Stimulated activated CD4-positive, alpha-beta T cell treated with anti-CD3 and anti-CD28 coated beads, Interleukin-1b, Interleukin-23, amount 100 ng/mL, for 48 hours (primary cell): ENCODE measurements at places on chromosomes 6 and 20.

- DNase-seq: no peak
Observed at GRCh38 chr20:45949542-45950329, 15.3 kb downstream of the PCIF1 start.

DNA sequence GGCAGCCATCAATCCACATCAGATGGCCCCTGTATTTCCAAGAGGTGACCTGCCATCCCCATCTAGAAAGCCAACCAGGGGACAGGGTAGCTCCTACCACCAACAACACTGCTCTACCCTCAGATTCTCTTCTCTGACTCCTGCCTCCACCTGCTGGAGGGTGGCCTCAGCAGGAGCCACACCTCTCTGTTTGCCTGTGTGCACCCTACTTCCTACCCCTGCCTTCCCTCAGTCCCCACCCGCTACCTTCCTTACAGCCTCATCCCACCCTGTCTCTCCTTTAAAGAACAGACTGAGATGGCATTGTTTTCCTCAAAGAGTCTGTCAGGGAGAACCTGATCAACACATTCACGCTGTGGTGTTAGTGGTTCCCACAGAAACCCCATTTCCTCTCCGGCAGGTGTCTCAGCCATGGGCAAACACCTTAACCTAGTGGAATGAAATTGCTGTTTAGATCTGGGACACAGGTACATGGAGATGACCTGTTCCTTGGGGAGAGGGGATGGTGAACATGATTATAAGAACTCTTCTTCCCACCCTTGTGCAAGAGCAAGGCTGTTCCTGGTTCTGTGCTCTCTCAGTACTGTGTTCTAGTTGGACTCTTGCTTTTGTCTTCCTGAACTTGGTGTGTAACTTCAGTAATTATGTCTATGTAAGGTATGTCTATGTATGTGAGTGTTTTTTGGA, 1.8 kb downstream of the ENTPD6 start:
- no peak for DNase-seq

- no peak for DNase-seq
Observed at GRCh38 chr6:100595456-100595855, 130.7 kb upstream of the SIM1 start.

- no peak for DNase-seq
Observed at GRCh38 chr6:127289934-127290333, 23.3 kb downstream of the RNF146 start.

- no peak for DNase-seq
Observed at GRCh38 chr20:31872406-31872805, 2.0 kb downstream of the TTLL9 start.

- DNase-seq: no peak
Observed at GRCh38 chr6:52183131-52183713, 3.0 kb upstream of the IL17A start.

DNA sequence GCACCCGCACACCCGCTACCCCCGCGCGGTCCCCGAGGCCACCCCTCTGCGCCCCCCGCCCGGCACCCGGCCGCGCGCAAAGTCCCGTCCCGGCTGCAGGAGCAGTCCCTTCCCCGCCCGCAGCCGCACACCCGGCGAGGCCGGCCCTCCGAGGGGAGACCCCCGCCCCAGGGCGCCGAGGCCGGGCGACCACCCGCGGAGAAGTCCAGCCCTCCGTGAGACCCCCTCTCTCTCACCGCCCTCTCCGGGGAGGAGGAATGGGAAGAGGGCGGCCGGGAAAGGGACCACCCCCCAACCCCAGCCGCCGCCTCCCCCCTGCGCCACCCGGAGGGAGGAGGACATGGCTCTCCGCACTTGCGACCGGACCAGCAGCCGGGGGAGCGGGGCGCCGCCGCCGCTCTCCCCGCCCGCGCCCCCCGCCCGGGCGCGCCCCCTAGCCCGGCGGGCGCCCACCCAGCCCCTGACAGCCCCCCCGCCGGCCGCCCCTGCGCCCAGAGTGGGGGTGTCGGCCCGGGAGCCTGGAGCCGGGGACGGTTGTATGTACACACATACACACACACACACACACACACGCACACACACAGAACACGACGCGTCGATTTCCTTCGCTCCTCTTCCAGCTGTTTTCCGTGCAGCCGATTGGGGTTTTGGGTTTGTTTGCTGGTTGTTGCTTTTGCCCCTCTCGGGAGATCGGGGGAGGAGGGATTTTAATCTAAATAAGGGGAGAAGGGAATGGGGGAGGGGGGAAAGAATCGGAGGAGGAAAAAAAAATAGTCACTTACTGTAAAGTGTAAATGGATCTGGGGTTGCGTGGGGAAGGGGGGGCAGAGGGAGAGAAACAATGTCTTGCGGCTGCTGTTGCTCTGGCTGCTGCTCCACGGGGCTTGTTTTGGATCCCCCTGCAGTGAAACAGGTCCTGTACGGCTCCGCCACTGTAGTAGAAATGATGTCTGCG, at the start of gene ATXN1:
TSS of gene ATXN1 (minus strand) at position 945 of the 955 bp plus-strand sequence.
- DNase-seq: peak; percentile 17

- no peak for DNase-seq
Observed at GRCh38 chr6:2103765-2104523, 141.5 kb downstream of the GMDS start.

DNA sequence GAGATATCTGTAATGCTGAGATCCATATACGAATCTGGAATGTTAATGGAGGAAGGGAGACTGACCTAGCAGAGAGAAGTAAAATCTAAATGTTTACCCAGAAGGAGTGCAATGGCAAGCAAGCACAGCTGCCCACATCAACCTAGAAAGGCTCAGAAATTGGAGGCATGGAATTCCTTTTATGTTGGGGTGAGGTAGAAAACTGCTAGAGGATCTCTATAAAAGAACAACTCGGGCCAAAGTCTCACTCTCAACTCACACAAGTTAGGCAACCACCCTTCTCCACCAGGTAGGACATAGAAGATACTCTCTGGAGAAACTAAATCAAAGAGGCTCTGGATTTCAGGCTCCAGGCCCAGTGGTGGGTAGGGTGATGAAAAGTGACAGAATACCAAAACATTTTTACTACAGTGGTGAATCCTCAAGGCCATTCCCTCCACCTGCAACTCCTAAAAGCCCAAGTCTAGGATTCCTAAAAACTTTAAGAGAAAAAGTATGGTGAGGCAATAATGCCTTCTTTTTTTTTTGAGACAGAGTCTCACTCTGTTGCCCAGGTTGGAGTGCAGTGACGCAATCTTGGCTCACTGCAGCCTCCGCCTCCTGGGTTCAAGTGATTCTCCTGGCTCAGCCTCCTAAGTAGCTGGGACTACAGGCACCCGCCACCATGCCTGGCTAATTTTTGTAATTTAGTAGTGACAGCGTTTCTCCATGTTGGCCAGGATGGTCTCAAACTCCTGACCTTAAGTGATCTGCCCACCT, 9.5 kb upstream of the ADGRG6 start:
- DNase-seq: no peak

DNA sequence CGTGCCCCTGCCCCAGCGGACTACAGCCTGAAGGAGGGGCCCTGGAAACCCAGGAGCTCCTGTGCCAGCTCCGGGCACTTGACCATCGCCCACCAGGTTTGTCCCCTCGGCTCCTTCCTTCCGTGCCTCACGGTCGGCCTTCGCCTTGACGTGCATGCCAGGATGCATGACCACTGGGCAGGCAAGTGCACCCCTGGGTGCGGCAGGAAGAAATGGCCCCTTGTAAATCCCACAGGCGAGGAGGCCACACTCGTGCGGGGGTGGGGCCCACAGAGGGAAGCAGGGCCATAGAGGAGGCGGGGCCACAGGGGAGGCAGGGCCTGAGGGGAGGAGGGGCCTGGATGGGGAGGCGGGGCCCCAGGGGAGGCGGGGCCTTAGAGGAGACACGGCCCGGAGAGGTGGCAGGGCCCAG, 81.7 kb downstream of the YTHDF1 start:
- peak; percentile 29 for DNase-seq

GRCh38 chr6:97077380-97077779, 152.9 kb downstream of the KLHL32 start:
- DNase-seq: no peak

DNA sequence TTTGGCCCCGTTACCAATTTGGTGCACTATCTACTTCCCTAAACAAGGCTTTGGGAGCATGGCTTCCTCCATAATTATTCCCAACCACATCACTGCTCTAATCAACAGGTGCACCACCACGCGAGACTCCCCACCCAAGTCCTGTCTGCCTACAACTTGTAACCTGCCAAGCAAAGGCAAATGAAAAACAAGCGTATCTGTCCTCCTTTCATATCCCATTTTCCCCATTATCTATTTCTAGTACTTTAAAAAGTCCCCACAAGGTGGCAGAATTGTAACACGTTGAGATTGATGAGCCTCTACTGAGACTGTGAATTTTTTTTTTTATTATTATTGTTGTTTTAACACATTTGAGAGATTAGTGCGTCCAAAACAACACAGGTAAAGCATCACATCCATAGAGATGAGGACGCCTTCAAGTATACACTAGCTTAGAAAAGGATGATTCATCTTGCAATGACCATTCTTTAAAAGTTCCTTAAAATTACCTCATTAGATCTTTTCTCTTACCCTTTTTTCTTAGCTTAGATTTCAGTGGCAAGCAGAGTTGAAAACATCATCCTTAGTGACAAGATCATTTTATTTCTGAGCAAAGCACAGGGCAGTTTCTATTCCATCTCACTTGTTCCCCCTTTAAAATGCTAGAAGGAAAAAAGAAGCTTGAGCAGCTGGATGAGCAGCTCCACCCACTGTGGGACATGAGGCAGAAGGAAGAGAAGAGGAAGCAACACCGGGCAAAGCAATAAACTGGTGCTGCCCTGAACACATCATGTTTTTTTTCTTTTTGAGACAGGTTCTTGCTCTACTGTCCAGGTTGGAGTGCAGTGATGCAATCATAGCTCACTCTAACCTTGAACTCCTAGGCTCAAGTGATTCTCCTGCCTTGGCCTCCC, 210.8 kb downstream of the ARHGAP18 start:
- DNase-seq: no peak

GRCh38 chr6:169189182-169189581, 64.5 kb downstream of the THBS2 start:
- no peak for DNase-seq

GRCh38 chr6:136886091-136886490, 36.0 kb upstream of the SLC35D3 start:
- DNase-seq: no peak

GRCh38 chr20:51661609-51662178, 106.5 kb downstream of the ATP9A start:
- DNase-seq: peak; percentile 73

DNA sequence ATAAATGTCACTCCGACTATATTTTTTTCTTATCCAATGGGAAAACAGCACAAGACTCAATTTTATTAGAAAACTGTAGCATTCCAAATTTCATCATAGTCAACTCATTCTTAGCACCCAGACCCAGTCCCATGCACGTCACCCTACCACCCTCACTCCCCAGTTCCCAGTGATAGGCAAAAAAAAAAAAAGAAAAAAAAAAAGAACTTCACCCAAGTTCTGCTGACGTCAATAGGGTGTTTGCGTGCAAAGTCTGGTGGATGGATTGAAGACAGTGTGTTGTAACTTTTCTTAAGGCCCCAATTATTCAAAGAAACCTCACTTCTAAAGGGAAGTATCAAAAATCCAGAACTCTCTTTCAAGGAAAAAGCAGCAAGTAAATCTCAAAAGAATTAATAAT, 213.9 kb upstream of the PRDM1 start:
- no peak for DNase-seq

DNA sequence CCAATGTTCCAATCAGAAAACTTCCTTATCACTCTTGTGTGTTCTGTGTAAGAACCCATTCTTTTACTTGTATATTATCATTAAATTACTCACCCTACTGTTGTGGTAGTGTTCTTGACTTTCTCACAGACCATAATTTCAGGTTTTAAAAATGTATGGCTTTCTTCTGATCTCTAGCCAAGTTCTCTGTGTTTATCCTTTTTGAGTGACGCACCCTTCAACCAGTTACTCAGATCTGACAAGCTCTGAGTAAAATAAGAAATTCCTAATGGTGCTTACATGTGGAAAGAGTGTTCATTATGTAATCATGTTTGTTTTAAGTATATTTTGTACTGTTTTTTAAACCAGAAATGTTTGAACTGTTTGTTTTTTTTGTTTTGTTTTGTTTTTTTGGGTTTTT, 11.0 kb downstream of the TBPL1 start:
- DNase-seq: no peak

DNA sequence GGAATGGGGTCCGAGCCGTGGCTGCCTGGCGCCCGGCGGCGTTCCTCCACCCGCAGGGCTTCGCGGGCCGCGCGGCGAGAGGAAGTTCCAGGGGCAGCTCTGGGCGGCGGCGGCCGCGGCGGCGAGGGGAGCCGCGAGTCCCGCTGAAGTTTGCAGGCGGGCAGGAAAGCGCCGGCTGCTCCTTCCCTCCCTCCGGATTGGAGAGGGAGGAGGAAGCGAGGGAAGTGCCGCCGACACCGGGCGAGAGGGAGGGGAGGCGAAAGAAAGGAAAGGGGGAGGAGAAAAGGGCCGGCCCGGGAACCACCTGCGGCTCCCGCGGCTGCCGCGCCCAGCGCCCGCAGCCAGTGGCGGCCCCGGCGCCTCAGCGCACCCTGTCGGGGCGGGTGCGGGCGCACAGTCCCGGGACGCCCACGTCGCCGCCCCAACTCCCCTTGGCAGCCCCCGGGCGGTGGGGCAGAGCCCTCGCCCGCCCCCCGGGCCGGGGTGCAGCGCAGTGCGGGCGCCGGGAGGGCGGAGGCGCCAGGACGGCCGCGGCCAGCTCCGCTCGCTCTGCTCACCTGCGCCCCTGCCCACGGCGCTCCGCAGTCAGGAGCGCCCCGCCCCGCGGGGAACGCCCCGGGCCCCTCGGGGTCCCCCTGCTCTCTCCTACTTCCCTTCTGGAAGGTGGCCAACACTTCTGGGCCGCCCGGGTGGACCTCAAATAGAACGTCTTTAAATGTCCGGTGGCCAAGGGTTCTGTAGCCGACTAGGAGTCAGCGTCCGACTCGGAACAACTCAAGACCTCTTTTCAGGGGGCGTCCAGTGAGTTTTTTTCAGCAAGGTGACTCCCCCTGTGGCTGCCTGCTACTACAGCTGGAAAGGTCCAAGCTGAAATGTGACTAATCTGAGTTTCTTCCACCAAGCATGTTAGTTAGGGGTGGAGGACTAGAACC, 80.3 kb upstream of the CCDC28A start:
- DNase-seq: peak; percentile 7
